ENCODE measurements at places on chromosomes 16 and 17.

DNA sequence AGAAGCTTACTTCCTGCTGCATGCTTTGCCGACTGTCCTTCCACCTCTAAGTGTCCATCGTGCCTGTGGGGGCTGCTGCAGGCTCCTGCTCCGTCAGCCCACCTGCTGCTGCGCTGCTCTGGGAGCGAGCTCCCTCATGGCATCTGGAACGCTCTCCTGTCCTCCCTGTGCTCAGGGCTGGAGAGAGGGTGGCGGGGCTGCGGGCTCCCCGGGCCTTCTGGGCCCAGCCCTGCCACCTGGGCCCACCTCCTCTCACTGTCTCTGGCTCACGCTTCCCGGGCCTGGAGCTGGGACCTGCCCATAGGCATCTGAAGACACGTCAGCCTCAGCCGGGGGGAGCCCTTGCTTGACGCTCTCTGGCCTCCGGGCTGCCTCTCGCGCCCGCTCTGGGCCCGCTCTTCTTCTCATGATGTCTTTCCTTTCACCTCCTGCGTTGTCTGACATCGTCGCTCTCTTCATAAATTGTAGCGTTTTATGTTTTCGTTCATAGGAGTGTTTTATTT lies 27.0 kb downstream of the NME3 start:
- peak; percentile 13 for DNase-seq

- DNase-seq, result no peak
Observed at GRCh38 chr17:63809970-63810369, 17.3 kb upstream of the PSMC5 start.

- no peak for DNase-seq
Observed at GRCh38 chr16:87305505-87306391, 11.4 kb downstream of the C16orf95 start.

GRCh38 chr17:60534010-60534555 lies 8.0 kb upstream of the APPBP2 start:
- no peak for DNase-seq

DNA sequence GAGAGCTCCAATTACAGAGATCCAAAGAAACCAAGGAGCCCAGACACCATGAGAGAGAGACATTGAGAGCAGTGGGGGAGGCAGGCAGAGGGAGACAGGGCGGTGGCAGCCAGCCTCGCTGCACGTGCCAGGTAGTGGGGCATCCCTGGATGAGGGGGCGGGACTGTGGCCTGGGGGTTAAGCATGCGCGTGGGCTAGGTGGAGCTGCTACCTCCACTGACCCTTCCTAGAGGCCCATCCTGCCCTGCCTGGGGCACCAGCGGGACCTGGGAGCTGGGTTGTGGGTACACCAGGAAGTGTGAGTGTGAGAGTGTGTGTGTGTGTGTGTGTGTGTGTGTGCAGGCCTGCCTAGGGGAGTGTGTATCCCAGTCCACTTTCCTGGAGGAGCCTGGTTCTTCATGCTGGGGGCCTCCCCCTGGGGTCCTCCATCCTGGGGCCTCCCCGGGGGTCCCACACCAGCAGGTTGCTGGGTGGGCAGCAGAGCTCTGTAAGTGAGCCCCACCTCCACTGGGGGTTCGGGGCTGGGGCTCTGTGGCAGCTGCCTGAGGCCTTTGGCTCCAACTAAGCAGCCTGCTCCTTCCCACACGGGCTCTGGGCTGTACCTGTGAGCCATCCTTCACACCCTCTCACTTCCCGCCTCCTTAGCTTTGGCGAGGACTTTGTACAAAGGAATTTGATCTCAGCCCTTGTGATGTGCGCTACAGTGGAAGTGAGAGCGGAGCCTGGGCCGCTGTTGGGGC lies 127.4 kb downstream of the IRF8 start:
- no peak for DNase-seq

GRCh38 chr17:80704381-80704819 lies 159.8 kb downstream of the RPTOR start:
- no peak for DNase-seq

DNA sequence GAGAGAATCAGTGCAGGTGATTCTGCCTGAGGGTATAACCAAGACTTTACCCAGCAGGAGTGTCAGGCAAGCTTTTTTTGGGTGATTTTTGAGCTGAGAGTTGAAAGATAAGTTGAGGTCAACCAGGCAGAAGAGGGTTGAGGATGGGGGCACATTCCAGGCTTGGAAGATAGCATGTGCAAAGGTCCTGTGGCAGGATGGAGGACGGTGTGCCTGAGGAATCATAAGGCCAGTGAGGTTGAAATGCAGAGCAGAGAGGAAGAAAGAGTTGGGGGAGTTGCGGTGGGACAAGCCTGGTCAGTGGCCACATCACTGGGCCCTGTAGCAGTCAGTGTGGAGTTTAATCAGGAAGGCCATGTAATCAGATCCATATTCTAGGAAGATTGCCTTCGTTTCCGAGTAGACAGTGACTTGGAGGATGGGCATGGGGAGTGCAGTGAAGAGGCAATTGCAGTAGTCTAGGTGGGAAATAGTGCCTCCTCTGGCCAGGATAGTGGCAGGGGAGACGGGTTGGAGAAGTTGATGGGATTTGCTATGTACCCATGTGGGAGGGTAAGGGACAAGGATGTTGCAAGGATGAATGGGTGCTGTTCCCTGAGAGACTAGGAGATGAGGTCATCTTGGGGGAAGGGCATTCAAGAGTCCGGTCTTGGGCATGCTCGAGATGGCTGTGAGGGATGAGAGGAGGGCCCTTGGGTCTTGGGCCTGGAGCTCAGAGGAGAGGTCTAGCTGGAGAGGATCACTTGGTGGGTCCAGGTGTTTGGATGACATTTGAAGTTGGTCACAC lies 3.9 kb downstream of the PLEKHG4 start:
- DNase-seq, result no peak

GRCh38 chr17:77670173-77670572 lies 288.3 kb upstream of the TNRC6C start:
- DNase-seq, result no peak

- DNase-seq, result no peak
Observed at GRCh38 chr16:17377360-17378324, 93.1 kb downstream of the XYLT1 start.

DNA sequence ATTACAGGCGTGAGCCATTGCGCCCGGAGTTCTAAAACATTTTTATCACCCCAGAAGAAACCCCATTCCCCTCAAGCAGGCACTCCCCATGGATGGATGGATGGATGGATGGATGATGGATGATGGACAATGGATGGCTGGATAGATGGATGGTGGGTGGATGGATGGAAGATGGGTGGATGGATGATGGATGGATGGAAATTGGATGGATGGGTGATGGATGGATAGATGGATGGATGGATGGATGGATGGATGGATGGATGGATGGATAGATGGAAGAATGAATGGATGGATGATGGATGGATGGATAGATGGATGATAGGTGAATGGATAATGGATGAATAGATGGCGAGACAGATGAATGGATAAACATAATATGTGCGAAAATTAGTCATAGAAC lies 16.5 kb downstream of the PLA2G10 start:
- no peak for DNase-seq

GRCh38 chr17:50062293-50063243 lies 6.7 kb downstream of the ITGA3 start:
- no peak for DNase-seq

- no peak for DNase-seq
Observed at GRCh38 chr16:68866933-68867332, 23.6 kb downstream of the TANGO6 start.

DNA sequence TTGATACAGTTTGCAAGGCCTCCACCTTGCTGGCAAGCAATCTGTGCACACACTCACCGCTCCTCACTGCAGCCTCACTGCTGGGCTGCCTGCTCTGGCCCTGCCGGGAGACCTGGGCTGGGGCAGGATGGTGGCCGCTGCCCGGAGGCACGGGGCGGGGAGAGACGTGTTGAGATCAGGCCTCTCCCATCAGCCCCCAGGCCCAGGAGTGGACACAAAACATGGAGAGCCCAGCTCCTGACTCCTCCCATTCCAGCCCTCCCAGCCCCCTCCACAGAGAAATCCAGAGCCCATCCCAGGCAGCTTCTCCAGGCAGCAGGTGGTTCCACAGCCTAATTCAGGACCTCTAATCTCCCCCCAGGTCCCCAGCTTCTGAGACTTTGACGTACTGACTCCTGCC lies 23.1 kb upstream of the RPL38 start:
- no peak for DNase-seq

- DNase-seq, result no peak
Observed at GRCh38 chr17:75625813-75626486, 7.3 kb upstream of the SMIM5 start.

- no peak for DNase-seq
Observed at GRCh38 chr17:32383926-32384434, 34.0 kb downstream of the ZNF207 start.

DNA sequence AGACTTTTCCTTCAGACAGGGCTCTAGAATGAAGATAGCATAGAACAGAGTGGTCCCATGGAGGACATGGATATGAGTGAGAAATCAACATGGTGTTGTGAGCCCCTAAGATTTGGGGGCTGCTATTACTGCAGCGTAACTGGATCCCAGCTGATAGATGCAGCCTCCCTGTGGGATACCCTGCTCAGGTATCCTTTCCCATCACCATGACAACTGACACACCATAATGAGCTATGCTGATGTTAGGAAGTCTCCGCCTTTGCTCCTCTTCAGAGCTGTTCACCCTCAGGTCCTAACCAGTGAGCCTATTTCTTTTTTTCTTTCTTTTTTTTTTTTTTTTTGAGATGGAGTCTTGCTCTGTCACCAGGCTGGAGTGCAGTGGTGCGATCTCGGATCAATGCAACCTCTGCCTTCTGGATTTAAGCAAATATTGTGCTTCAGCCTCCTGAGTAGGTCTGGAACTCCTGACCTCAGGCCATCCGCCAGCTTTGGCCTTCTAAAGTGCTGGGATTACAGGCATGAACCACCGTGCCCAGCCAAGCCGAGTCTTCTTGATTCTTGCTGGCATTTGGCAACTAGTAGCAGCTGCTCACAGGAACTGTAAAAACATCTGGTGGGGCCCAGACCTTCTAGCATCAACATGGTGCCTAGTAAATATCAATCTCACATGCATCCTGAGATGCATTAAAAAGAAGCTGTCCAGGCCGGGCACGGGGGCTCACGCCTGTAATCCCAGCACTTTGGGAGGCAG lies 17.1 kb downstream of the STX4 start:
- DNase-seq, result no peak

DNA sequence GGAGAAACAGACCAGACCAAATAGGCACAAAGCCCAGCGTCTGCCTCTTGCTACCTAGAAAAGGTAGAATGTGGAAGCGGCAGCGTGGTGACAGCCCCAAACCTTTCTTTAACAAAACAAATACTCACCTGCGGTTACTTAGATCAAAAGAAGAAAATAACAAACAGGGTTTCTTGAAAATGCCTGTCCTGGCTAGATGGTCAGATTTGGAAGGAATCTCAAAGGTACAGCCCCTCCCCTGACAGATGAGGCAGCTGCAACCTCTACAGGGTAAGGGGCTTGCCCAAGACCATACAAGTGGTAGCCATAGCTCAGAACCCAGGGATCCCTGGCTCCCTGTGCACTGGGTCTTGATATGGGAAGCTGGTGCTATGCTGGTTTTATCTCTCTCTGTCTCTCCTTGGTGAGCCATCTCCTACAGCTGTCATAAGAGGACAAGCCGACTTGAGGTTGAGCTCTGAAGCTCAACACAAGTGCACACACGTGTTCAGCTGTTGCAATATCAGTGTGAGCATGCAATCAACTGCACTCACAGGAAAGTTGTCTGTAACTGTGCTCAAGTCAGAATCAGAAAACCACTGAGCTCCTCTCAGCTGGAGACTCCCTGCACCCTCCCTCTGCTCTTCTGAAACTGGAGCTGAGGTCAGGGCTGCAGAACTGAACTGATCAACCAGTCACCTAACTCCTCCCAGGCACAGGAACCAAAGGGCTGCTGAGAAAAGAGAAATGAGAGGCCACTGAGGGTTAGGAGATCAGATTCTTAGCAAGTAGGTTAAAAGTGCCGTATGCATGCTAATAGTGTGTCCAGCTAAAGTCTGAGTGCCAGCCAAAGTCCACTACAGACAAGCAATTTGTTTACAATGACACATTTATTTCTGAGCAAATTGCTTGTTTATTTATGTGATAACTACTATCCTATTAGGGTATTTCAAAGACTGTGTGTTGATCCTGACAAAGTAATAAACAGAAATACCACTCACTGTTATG lies 6.1 kb upstream of the RNF157 start:
- no peak for DNase-seq

GRCh38 chr16:12965274-12965804 lies 63.9 kb downstream of the SHISA9 start:
- no peak for DNase-seq

DNA sequence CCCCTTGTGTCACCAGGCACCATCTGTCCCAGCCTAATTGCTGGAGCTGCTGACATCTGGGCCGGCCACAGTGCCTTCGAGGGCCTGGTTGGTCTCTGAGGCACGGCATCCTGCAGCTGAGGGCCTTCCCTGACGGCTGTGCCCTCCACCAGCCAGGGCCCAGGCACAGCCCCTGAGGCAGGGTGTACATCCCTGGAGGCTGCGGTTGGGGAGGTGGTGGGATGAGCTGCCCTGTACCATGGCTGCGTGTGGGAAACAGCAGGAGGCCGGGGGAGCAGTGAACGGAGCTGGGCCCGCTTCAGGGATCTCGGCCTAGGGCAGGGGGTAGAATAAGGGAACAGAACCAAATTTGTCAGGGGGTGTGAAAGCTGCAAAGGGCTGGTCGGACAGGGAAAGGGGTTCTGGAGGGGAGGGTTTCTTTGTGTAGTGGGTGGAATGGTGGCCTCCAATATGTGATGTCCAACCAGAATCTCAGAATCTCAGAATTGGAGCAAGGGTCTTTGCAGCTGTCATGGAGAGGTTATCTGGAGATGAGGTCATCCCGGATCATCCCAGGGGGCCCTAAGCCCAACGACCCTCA lies 10.0 kb upstream of the SLC38A10 start:
- DNase-seq, result no peak

GRCh38 chr16:8474587-8474986 lies 115.7 kb downstream of the TMEM114 start:
- no peak for DNase-seq

GRCh38 chr17:69949496-69949895 lies 125.5 kb upstream of the KCNJ16 start:
- DNase-seq, result no peak

GRCh38 chr16:89145406-89146161 lies 26.0 kb upstream of the CDH15 start:
- DNase-seq, result peak; percentile 32

GRCh38 chr17:17855976-17856375 lies 19.2 kb upstream of the SREBF1 start:
- DNase-seq, result no peak

DNA sequence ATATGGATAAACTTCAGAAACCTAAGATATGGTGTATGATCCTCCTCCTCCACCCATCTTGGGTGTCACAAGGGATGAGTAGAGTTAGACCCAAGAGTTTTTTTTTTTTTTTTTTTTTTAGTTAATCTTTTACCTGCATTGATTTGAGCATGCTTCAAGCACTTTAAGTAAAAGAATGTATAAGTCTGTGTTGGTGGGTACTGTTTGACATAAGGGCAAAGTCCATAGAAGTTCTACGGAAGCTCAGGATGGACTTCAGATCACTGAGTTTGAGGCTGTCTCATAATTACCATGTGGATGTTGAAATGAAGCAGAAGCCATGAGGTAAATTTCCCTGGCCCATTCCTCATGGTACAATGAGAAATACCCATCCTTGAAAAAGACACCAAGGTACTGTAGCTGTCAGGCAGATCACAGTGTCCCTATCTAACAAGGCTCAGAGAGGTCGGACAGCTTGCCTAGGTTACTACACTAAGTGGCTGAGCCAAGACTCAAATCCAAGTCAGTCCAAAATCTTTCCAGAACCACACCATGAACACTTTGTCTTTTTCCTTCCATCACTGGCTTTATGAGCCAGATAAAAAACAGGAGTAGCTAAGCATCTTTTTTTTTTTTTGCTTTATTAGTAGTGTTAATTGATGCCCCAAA lies 962.8 kb downstream of the CDH11 start:
- no peak for DNase-seq

- DNase-seq, result no peak
Observed at GRCh38 chr16:24116046-24116776, 139.9 kb upstream of the CACNG3 start.

GRCh38 chr17:81470270-81470943 lies 42.2 kb downstream of the ACTG1 start:
- DNase-seq, result no peak

All from left hindlimb (tissue), 1 donor.